ENCODE measurements at places on chromosomes 6 and 20.

DNA sequence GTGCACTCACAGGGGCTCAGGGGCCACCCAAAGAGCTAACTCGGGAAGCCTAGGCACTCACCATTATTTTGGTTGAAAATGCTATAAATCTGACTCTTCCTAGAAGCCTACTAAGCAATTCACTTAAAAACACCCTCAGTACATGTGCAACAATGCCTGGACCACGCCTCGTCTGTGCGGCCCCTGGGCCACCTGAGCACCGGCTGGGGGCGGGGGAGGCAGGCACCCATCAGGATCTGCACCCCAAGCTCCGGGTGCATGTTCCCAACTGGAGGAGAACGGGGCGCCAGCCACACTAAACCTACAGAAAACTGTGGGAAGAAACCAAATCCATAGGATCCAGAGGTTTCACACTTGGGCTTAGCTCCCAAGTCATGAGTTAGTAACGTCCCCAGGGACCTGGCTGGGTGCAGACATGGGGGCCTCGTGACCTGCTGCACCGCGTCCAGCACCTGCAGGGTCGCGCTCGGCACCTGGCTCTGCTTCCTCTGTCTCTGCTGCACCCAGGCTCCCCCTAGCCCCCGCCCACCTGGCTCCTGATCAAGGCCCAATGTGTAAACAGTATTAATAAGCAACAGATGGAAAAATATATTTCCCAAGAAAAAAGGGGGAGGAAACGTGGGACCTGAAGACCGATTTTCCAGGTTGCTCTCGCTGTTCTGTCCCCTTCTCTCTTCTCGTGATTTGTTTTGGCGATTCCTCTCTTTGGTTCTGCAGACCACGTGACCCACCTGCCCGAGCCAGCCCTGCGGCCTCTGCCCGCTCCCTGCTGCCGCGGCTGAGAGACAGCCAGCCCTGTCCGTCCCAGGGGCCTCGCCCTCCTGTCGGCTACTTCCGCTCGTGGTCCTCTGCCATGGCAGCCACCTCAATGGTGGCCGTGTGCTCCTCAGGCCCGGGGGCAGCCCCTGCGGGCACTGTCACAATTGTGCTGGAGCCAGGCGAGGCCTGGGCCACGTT is 15.5 kb upstream of the HELZ2 start:
- DNase-seq, result no peak

GRCh38 chr6:15776458-15776980 is 113.7 kb upstream of the DTNBP1 start:
- no peak for DNase-seq

GRCh38 chr6:52595796-52596130 is 18.9 kb upstream of the TRAM2 start:
- DNase-seq, result peak; percentile 61

- no peak for DNase-seq
Measured at GRCh38 chr20:24662752-24663365, 193.4 kb downstream of the SYNDIG1 start.

DNA sequence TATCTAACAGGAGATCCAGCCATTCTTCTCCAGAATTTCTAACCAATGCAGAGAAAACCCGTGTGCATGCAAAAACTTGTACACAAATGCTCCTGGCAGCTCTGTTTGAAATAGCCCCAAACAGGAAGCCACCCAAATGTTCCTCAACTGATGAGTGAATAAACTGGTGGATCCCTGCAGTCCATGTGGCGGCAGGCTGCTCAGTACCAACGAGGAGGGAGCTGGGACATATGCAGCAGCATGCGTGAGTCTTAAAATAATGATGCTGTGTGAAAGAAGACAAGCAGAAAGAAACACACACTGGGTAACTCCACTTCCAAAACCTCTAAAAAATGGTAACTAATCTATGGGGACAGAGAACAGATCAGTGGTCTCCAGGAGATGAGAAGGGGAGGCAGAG is 542.1 kb upstream of the AGPAT4 start:
- DNase-seq, result no peak

DNA sequence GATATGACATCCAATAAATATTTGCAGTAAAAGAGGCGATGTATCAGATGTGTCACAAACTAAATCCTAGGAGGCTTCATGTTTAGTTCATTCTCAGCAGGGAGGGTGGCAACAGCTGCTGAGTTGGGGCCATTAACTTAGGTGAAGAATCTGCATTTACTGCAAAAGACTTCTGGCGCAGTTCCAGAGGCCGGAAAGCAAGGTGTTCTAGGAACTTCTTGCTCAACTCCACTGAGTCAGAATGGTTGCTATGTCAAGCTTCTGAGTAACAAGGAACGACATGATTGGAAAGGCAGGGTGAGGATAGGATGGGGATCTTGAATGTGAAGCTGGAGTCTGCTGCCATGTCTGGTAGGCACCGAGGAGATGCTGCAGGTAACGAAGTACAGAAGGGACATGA is 11.7 kb downstream of the ADNP start:
- DNase-seq, result no peak

DNA sequence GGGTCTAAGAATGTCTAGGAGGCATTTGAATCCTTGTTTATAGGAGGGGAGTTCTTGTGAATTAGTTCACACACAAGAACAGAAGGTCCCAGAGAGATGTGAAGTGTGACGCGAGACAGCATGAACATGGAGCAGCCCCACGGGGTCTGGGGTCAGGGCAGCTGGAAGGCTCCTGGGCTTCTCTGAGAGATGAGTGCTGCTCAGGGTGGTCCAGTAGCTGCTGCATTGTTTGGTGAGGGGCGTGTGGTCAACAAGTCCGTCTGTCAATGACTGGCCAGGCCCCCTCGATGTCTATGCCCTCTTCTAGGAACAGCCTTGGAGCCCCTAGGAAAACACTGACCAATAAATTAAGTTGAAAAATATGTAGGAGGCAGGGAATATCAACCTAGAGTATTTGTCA is 40.2 kb upstream of the GABRR1 start:
- DNase-seq, result no peak

DNA sequence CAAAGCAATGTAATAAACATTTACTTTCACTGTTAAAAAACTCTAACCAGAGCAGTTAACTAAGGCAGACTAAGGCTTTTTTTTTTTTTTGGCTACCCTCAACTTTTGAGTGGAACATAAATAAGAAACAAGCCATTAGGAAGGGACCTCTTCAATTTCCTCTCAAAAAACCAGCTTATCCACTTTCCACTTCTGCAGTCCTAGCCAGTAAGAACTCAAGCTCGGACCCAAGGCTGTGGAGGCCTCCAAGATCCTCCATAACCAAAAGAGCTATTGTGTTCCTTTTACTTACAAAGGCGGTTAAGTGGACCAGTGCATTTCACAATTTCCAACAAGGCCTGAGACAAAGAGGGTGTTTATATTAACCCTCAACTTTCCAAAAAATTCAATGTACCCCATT is 5.3 kb downstream of the KCNK5 start:
- DNase-seq, result no peak

- DNase-seq, result no peak
Measured at GRCh38 chr20:32163951-32164350, 43.6 kb downstream of the PLAGL2 start.

- no peak for DNase-seq
Measured at GRCh38 chr6:32332433-32332832, 39.3 kb downstream of the TSBP1 start.

DNA sequence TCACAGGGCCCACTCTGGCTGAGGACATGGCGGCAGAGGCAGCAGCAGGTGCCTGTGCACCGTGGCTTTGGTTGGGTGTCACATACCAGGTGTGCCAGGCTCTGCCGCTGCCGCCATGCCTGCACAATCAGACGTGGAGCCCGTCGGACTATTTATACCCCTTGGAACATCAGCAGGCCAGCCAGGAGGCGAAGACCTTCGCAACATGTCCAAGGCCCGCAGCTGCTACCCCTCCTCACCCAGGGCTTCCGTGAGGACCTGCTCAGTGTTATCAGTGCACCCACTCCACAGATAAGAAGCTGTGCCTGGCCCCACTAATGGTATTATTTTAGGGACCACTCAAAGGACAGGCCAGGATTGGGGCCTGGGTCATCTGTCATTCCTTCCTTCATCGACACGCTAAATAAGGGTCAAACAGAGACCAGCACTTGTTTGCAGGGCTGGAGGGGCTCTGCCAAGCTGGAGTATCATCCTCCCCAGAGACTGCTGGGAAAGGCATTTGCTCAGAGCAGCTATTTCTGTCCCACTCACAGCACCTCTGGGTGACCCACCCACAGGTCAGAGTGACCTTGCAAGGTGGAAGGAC is 109.2 kb downstream of the BMP7 start:
- DNase-seq, result no peak

GRCh38 chr20:16810216-16810615 is 62.1 kb downstream of the OTOR start:
- DNase-seq, result no peak

- DNase-seq, result no peak
Measured at GRCh38 chr20:35421322-35421721, 9.5 kb upstream of the UQCC1 start.

DNA sequence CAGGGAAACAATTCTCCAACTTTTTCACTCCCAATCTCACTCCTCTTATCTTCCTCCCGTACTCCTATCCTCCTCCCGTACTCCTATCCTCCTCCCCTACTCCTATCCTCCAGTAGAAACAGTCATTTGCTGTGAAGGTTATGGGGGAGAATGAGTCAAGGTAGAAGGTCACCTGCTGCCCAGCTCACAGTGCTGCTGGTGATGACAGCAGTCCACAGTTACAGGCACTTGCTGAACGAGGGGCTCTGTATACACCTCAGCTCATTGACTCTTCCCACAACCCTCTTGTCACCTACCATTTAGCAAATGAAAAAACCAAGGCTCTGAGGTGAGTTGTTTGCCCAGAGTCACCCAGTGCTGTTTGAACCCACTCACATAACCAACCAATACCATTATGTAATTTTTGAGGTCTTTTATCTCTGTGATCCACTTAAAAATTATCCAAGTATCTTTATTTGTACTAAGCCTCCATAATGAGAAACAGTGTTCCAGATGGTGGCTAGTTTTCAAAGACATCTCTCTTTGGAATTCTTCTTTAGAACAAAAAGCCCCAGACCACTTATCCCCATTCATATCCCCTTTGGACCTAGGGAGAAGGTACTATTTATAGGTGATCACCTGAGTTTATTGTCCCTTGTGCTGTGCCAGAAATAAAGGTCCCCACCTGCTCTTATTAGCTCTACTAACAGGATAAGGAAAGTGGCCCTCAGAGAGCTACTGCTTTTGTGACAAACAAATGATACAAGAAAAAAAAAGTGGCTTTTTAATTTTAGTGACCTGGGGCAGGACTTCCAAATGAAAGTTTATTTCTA is 53.2 kb downstream of the PTPN1 start:
- DNase-seq, result no peak

GRCh38 chr20:33846291-33846935 is 35.3 kb downstream of the CHMP4B start:
- peak; percentile 37 for DNase-seq

- DNase-seq, result no peak
Measured at GRCh38 chr20:5080384-5080877, 39.3 kb downstream of the PCNA start.

DNA sequence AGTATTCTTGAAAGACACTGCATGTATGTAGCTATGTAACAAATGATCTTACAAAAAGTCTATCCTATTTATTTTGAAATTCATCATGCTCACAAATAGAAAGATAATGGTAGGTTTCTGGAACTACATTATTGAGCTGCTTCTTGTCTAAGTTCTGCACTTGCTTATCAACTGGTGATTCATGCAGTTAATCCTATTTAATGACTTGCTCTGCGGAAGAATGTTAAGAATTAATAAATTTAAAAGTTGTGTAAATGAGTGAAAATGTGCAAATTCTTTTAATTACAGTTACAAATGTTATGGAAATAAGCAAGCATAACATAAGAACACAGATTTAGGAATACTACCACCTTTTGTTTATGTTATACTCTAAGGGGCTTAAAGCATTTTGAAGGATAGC is 67.1 kb upstream of the MCM9 start:
- DNase-seq, result no peak

DNA sequence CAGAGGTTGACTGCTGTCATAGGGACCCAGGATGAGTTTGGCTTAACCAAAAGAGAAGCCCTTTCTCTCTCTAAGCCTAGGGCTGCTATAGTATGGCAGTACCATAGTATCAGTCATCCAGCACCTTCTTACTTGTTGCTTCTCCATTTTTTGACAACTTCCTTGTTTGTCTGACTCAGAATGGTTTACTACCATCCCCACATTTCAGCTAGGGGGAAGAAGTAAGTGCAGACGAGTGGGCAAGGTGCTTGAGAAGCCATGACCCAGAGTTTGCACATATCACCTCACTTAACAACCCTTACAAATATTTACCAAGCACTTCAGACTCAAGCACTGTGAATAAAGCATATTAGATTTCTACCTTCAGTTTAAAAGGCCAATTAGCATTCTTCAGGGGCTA is 289.9 kb upstream of the TSHZ2 start:
- no peak for DNase-seq

DNA sequence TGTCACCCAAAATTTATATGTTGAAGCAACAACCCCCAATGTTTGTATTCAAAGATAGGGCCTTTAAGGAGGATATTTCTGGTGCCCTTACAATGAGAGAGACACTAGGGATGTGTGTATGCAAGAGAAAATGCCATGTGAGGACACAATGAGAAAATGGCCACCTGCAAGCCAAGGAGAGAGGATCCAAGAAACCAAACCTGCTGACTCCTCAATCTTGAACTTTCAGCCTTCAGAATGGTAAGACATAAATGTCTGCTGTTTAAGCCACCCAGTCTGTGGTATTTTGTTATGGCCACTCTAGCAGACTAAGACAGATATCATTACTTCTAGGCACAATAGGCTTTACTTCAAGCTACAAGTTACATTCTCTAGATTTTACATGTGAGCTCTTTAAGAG is 1145.1 kb upstream of the MAP3K7 start:
- DNase-seq, result no peak

GRCh38 chr6:149095842-149096241 is 221.7 kb upstream of the TAB2 start:
- no peak for DNase-seq

- no peak for DNase-seq
Measured at GRCh38 chr20:23266530-23267398, 83.8 kb upstream of the NXT1 start.

GRCh38 chr6:53287336-53288225 is 61.2 kb downstream of the ELOVL5 start:
- no peak for DNase-seq

DNA sequence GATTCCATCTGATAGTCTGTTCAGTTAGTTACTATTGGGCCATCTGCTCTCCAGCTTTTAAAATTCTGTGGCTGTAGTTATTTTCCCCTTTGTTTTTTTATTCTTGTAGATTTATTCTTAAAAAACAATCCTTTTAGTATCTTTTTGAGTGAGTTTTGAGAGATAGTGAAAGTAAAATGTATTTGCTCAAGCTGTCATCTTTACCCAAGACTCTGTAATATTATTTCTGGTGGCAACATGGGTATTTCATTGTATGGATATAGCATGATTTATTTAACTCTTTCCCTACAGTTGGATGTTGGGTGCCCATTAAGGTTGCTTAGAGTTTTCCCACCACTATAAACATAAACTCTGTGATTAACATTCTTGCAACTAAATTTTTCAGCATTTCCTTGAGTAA is 24.6 kb downstream of the STK4 start:
- no peak for DNase-seq

- peak; percentile 79 for DNase-seq
Measured at GRCh38 chr6:133568970-133569889, 319.7 kb upstream of the TCF21 start.

- no peak for DNase-seq
Measured at GRCh38 chr20:21016751-21017150, 89.4 kb downstream of the LINC00237 start.

- DNase-seq, result peak; percentile 70
Measured at GRCh38 chr20:31972471-31973021, 4.6 kb downstream of the XKR7 start.
